ENCODE measurements at places on chromosomes 13 and 19. TPM values are rescaled to one million over a fixed set of nuclear protein-coding genes. Genes with fewer than 3 reads are reported as not detected.

GRCh38 chr13:23375001-23375971 lies 58.2 kb downstream of the SACS start:
- no peaks in the 10 kb centered on the region for H3K27me3 ChIP-seq
- H3K4me3 ChIP-seq, result peak overlapping the region; percentile 71
- peaks cover 41% of the 10 kb centered on the region for H3K36me3 ChIP-seq
- DNase-seq, result peak; percentile 94

DNA sequence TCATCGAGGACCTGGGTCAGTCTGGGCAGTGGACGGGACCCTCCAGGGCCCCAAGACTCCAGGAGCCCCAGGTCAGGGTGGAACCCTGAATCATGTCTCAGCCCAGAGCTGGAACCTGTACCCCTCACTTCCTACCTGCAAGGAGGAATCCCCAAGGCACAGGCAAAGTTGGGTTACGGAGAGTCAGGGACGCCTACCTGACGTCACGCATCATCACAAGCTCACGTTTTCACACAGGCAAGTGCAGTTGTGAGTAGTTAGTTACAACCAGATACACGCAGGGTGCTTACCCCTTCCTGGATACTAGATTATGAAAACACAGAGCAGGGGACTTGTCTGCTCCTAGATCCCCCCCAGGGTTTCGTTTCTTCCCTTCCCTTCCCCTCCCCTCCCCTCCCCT lies 1.9 kb downstream of the RETN start:
- no peak overlapping the region for H3K27ac ChIP-seq
- DNase-seq, result no peak
- H3K27me3 ChIP-seq, result peaks cover 48% of the 10 kb centered on the region
- no peaks in the 10 kb centered on the region for H3K36me3 ChIP-seq
- peaks cover 15% of the 10 kb centered on the region for H3K4me1 ChIP-seq
- H3K4me3 ChIP-seq, result peak overlapping the region; percentile 69

- H3K36me3 ChIP-seq, result no peaks in the 10 kb centered on the region
- H3K4me3 ChIP-seq, result no peak overlapping the region
- no peak for DNase-seq
- no peak overlapping the region for H3K27ac ChIP-seq
- peaks cover 12% of the 10 kb centered on the region for H3K27me3 ChIP-seq
- H3K4me1 ChIP-seq, result no peaks in the 10 kb centered on the region
Measured at GRCh38 chr19:38442736-38443135, 9.2 kb downstream of the RYR1 start.

DNA sequence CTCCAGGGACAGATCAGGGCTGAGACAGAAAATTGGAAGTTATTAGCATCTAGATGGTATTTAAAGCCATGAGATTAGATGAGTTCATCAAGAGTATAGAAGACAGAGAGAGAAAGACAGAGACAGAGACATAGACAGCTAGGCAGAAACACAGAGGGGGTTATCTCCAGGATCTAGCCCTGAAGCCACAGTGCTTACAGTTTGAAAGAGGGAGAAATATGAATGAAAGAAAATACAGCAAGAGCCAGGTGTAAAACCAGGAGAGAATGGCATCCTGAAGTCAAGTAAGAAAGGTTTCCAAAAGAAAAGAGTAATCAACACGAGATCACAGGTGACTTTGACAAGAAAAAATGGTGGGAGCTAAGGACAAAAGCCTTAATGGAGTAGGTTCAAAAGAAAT lies 111.2 kb downstream of the TBC1D4 start:
- H3K27ac ChIP-seq, result no peak overlapping the region
- H3K27me3 ChIP-seq, result peaks cover 6% of the 10 kb centered on the region
- no peaks in the 10 kb centered on the region for H3K36me3 ChIP-seq
- DNase-seq, result no peak
- H3K4me3 ChIP-seq, result no peak overlapping the region
- H3K4me1 ChIP-seq, result peaks cover 13% of the 10 kb centered on the region

DNA sequence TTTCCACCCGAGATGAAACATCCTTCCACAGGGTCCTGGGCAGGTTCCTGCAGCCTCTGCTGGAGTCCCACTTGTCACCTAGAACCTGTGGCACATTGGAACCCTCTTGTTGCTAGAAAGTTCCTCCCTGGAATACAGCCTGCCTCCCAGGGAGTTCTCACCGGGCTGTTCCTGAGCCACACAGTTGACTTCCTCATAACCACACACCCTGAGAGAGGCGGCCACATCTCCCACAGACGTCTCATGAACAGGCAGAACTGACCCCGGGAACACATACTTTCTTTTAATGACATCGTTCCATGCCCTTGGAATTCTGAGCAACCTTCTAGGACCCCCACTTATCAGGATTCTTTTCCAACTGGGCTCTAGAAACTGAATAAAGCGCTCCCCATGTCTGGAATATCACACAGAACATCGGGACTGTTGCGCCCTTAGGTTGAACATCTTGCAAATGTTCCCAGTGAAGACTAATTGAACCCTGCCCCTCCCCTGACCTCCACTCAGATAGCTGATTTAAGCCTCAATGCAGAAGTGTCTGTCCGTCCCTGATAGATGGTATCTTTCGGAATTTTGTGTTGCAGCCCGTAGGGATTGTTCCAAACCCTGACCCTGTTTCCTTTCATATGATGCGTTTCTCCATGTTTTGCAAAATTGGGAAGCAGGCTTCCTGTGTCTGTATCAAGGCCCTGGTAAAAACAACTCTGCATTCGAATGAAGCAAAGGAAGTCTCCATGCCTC lies 91.1 kb downstream of the RAB20 start:
- no peak overlapping the region for H3K27ac ChIP-seq
- DNase-seq, result no peak
- H3K4me1 ChIP-seq, result peaks cover 3% of the 10 kb centered on the region
- H3K27me3 ChIP-seq, result peaks cover 17% of the 10 kb centered on the region
- no peaks in the 10 kb centered on the region for H3K36me3 ChIP-seq

GRCh38 chr13:75136151-75136550 lies 345.8 kb downstream of the TBC1D4 start:
- no peak overlapping the region for H3K27ac ChIP-seq
- no peaks in the 10 kb centered on the region for H3K4me1 ChIP-seq
- DNase-seq, result no peak
- H3K36me3 ChIP-seq, result no peaks in the 10 kb centered on the region
- peaks cover 8% of the 10 kb centered on the region for H3K27me3 ChIP-seq

DNA sequence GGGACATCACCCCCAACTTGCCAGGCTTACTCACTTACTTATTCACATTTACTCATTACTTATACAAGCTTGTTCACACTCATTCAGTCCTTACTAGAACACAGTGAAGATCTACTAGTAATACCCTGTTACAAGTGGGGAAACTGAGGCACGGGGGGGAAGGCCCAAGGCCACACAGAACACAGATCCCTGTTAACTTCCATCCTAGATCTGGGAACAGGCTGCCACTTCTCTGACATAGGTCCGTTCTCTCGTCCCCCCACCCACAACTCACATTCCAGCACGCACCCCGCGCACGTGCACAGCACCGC lies 1.5 kb upstream of the NRTN start:
- peaks cover 48% of the 10 kb centered on the region for H3K27me3 ChIP-seq

DNA sequence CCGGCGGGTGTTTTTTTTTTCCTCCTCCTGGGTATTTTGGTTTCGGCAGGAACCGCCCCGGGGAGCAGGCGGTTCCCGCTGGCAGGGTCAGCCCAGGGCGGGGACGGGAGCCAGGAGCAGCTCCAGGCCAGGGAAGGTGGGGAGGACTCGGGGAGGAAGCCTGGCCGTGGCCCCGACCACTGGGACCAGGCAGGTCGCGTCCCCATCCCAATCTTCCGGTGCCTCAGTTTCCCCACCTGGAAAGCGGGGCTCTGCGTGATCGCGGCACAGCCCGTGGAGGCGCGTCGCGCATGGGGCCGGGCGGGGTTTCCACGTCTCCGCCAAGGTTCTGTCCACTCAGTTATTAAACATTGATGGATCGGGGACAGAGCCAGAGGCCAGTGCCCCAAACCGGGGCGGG lies 34.8 kb downstream of the IL12RB1 start:
- H3K27ac ChIP-seq, result no peak overlapping the region
- DNase-seq, result no peak
- H3K4me3 ChIP-seq, result no peak overlapping the region
- no peaks in the 10 kb centered on the region for H3K36me3 ChIP-seq
- H3K27me3 ChIP-seq, result no peaks in the 10 kb centered on the region

Gene TLE6
- total RNA-seq, result 3.2 TPM

Gene CEACAM16
- total RNA-seq, result not detected

Gene LRG1
- total RNA-seq, result 0.38 TPM

DNA sequence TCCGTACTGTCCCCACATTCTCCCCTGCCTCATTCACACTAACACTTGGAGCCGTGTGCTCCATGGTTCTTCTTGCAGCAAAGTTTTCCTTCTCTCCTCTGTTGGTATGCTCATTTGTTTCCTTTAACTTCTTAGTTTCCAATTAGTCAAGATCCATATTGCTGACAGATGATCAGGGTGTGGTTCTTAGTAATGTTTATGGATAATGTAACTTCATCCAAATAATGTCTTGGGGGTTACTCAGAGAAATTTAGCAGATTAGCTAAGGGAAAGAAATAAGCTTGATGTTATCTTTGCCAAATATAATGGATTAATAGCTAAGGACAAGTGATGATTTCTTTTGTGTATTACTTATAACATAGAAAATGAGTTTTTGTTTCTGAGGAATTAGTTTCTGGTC lies 174.4 kb downstream of the NUFIP1 start:
- peaks cover 29% of the 10 kb centered on the region for H3K27me3 ChIP-seq
- DNase-seq, result no peak
- H3K36me3 ChIP-seq, result no peaks in the 10 kb centered on the region
- H3K4me3 ChIP-seq, result no peak overlapping the region
- H3K4me1 ChIP-seq, result peaks cover 23% of the 10 kb centered on the region

GRCh38 chr19:2487842-2488241 lies 11.9 kb downstream of the GADD45B start:
- H3K27me3 ChIP-seq, result peaks cover 50% of the 10 kb centered on the region
- peaks cover 17% of the 10 kb centered on the region for H3K4me1 ChIP-seq
- no peak for DNase-seq
- H3K4me3 ChIP-seq, result no peak overlapping the region

GRCh38 chr13:44311011-44311780 lies 62.4 kb upstream of the SERP2 start:
- H3K36me3 ChIP-seq, result peaks cover 3% of the 10 kb centered on the region
- peaks cover 10% of the 10 kb centered on the region for H3K4me1 ChIP-seq
- no peak for DNase-seq
- peaks cover 4% of the 10 kb centered on the region for H3K27me3 ChIP-seq
- H3K4me3 ChIP-seq, result no peak overlapping the region

- peaks cover 2% of the 10 kb centered on the region for H3K36me3 ChIP-seq
- no peak overlapping the region for H3K4me3 ChIP-seq
- no peaks in the 10 kb centered on the region for H3K27me3 ChIP-seq
Measured at GRCh38 chr19:23160766-23161165, 43.9 kb downstream of the ZNF730 start.

DNA sequence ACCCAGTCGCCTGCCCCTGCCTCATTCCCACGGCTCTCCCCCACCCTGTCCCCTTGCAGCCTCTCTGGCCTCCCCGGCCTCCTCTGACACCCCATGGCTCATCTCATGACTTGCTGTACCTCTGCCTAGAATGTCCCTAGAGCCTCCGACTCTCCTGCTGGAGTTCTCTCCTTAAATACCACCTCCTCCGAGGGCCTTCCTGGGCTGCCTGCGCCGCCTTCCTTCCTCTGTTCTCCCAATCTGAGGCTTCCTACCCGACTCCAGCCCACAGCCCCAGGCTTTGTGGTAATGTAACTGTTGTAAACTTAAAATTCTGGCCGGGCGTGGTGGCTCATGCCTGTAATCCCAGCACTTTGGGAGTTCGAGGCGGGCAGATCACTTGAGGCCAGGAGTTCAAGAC lies 27.7 kb downstream of the GPR42 start:
- H3K4me3 ChIP-seq, result no peak overlapping the region
- H3K36me3 ChIP-seq, result no peaks in the 10 kb centered on the region
- no peak overlapping the region for H3K27ac ChIP-seq
- no peaks in the 10 kb centered on the region for H3K4me1 ChIP-seq
- no peak for DNase-seq

DNA sequence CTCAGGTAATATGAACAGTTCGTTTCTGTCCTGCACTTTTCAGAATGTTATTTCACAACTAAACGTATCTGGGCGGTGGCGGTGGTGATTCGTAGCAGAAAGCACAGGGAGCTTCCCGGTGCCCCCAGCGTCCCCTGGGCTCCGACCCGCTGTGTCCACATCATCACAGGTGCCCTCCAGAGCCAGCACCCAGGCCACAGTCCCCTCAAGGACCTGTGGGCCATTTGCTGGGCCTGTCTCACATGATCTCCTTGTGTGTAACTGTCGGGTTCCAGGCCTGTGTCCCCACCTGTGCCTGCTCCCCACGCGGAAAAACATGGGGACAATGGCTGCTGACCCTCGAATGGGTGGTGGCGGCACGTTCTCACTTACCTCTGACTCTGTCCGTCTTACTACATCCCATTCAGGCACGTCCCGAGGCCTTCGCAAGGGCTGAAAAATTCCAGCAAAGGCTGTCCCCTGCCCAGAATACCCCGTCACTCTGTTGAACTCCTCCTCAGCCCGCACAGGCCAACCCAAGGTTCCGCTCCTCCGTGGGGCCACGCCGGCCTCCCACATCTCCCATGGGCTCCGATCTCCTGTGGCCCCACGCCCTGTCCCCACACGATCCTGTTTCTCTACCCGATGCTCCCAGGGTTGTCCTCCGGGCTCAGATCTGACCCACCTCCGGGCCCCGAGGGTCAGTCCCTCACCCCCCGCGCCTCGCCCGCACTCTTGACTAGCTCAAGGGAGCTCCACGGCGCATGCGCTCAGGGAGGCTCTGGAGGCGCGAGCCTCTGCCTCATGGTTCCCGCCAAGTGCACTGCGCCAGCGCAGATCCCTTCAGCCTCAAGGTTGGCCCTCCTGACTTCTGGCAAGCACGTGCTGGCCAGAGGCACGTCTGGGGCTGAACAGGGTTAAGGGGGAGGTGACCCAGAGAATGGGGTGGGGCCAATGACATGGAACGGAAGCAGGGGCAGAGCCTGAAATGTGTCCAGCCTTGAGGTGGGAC lies 21.2 kb downstream of the DEDD2 start:
- no peak overlapping the region for H3K27ac ChIP-seq
- no peak overlapping the region for H3K4me3 ChIP-seq
- peaks cover 50% of the 10 kb centered on the region for H3K36me3 ChIP-seq
- H3K27me3 ChIP-seq, result no peaks in the 10 kb centered on the region

DNA sequence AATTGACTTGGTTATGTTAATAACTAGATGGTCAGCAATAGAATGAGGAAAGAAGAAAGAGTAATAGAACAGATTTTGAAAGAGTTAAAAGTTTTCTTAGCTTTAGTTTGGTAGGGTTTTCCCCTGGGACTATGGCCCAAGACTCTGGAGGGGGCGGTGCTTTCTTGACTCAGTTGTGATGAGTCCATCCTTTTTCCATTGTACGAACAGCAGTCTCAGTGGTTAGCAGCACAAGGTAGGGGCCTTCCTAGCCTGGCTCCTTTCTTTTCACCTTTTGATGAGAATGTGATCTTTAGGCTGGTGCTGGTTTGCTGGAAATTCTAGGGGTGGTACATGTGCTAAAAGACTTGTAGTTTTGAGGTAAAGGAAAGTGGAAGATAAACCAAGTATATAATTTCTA lies 38.8 kb downstream of the ZNF506 start:
- peak overlapping the region; percentile 50 for H3K27ac ChIP-seq
- DNase-seq, result peak; percentile 54
- H3K27me3 ChIP-seq, result no peaks in the 10 kb centered on the region
- H3K4me3 ChIP-seq, result peak overlapping the region; percentile 3

Gene CYP2B6
- not detected for total RNA-seq

GRCh38 chr13:45473627-45474026 lies 8.9 kb downstream of the COG3 start:
- no peaks in the 10 kb centered on the region for H3K27me3 ChIP-seq
- H3K27ac ChIP-seq, result no peak overlapping the region
- no peak overlapping the region for H3K4me3 ChIP-seq
- H3K4me1 ChIP-seq, result peaks cover 54% of the 10 kb centered on the region
- H3K36me3 ChIP-seq, result peaks cover 29% of the 10 kb centered on the region

Gene FAM216B
- not detected for total RNA-seq
